NCI-H345 (cell line): ENCODE measurements at places on chromosomes 7 and 10.

- no peak for DNase-seq
Observed at GRCh38 chr10:52768001-52768532, 4.5 kb downstream of the MBL2 start.

DNA sequence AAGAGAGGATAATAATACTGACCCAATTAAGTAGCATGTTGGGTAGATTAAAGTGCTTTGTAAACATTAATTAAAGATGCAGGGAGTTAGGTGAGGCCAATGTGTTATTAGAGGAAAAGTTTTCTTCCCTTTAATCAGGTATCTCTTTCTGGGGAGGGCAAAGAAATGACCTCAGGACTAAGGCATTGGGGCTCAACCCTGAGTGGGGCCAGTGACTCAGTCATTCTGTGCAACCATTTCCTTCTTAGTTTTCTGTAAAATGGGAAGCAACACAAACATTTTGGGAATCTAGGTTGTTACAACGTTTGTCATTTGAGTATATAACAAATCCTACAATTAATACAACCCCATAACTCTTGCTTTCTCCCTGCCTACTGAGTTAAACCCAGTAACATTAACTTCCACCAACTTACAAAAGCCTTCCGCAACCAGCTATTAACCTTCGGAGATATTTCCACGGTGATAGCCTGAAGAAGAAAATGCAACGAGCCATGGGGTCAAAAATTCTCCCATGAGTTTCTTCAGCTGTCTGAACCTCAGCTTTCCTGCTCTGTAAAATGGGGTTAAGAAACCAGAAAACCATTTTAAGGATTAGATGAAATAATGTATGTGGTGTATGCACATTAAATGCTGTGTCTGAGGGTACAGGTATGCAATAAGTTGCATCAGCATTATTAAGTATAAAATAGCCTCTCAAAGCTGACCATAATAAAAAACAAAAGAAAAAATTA lies 965 bp upstream of the PROSER2 start:
- no peak for DNase-seq

DNA sequence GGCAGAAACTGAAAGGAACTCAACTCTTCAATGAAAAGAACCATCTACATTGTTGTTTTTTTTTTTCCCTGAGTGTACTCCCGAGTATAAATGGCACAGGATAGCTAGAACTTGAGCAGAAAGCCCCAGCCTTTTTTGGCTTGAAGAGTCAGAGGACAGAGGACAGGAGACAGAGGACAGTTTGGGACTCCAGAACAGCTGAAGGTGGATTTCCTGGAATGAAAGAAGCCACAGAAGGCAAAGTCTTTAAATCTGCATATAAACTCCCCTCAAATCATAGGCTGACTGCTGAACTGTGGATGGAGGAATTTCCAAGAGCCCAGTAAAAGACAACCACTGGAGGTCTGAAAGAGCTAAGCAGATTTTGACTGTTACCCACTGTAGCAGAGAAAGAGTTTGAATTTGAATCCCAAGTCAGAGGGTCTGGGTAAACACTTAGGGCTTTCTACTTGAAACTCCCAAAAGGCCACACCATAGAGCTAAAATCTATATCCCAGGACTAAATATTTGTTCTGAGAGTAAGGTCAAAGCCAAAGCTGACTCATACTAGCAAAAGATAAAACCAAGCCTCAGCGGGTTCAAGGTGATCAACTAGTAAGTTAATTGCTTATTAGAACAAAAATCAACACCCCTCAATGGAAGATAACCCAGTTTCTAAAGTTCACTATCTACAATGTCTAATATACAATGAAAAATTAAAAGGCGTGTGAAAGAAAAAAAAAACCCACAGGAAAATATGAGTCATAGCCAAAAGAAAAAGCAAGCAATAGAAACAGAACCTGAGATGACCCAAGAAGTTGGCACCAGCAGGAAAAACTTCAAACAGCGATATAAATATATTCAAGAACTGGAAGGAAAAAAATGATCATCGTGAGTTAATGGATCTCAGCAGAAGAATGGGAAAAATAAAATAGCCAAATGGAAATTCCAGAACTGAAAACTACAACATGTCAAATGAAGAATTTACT lies 1.8 kb upstream of the OPN1SW start:
- DNase-seq: no peak

- DNase-seq: no peak
Observed at GRCh38 chr10:3741688-3742461, 43.1 kb downstream of the KLF6 start.

DNA sequence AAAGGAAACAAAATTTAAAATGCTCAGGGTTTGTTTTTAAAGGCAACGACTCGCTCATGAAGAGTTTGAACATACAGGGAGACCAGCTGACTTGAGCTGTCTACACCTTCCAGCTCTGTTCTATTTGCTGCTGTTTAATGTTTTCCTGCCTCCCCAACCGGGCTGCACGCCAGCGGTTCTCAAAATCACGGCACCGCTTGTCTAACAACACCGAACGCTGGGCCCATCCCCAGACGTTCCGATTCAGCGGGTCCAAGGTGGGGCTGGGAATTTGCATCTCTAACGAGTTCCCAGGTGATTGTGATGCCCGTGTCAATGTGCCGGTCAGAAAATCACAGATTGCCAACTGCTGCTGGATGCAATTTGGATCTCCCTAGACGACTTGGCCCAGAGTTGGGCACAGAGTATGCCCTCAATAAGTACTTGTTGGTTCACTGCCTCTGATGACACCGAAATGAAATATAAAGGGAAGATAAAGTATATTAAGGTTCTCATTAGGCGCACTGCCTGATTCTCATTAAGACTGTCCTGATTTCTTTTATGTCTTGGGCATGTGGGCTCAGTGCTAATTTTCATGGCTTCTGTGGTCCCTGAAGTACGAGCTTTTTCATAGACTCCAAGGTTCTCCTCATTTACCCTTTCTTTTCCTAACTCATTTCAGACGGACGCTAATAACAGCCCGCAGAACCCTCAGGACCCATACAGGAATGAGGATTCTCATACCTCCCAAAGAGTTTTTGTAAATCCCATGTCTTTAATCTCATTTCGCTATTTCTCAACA lies 28.5 kb downstream of the CELF2 start:
- DNase-seq: no peak

- no peak for DNase-seq
Observed at GRCh38 chr7:7014827-7015595, 167.3 kb upstream of the C1GALT1 start.

DNA sequence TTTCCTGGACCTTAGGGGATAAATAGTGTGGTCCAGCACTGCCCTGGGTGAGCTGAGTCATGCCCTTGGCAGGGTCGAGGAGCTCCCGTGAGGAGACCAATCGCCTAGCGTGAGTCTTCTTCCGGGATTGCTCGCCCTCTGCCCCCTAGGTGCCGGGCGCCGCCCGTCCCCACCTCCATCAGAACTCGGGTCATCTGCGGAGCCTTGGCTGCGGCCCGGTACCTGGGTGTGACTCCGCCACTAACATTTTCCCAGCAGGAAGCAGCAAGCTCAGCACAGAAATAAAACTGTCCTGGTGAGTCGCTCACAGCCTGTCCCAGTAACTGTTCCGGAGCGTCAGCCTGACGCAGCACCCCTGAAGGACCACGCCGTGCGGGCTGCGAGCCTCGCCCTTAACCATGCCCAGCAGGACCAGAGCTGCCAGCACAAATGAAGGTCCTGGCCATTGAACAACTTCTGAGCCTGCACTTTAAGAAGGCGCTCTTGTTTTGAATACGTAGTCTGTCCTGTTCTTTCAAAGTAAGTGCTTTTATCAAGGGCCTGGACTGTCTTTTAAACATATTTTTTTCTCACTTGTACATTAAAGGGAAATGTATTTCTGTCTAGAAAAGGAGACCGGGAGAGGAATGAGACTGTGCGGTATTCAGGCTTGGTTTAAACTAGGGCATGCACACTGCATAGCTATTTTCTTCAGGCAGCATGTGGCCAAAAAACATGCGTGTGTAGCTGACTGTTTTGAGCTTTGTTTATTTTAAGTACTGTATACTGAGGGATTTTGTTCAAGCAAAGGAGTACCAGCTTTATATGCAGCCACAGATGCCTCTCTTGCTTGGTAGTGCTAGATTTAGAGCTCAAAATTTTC lies 136.7 kb downstream of the HECW1 start:
- no peak for DNase-seq

- no peak for DNase-seq
Observed at GRCh38 chr10:70683940-70684339, 11.6 kb downstream of the ADAMTS14 start.

DNA sequence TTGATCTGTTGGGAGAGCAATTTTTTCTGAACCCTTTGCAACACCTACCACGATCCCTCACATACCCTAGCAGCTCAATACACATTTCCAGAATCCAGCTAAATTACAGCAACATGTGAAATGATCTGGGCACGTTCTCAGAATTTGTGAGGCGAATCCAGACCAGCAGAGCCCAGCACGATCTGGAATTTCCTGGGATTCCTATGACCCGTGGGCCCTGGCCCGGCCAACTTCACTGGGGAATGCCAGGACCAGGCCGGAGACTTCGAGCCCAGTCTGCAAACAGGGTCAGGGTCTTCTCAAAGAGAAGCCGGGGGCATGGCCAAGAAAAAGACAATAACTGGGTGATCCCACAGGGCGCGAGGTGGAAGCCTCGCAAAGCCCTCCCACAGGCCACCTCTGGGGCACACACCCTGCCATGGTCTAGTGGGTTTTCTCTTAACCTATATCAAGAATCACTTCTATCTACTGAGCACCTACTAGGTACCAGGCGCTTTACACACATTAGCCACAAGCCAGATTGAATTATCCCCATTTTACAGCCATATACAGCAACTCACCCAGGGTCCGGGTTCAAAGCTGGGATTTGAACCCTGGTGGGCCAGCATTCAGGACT lies 33.8 kb downstream of the FAM53B start:
- DNase-seq: no peak

DNA sequence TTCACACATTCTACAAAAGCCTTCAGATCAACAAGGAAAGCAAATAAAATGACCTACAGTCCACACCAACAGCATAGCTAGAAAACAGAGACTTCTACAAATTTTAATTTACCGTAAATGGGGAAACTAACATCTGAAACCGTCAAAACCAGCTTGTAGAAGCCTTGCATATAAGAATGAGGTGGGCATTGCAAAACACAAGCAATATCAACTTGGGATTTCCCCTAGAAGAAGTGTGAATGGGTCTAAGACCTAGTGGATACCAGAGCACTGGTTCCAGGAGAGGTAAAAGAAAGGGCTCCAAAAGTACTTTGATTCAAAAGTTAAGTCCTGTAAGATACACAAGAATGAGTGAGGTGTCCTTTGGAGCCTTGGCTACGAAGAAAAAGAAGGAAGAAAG lies 18.7 kb downstream of the RTKN2 start:
- no peak for DNase-seq
